Naive thymus-derived CD4-positive, alpha-beta T cell (primary cell): ENCODE measurements at places on chromosomes 16 and 17.

DNA sequence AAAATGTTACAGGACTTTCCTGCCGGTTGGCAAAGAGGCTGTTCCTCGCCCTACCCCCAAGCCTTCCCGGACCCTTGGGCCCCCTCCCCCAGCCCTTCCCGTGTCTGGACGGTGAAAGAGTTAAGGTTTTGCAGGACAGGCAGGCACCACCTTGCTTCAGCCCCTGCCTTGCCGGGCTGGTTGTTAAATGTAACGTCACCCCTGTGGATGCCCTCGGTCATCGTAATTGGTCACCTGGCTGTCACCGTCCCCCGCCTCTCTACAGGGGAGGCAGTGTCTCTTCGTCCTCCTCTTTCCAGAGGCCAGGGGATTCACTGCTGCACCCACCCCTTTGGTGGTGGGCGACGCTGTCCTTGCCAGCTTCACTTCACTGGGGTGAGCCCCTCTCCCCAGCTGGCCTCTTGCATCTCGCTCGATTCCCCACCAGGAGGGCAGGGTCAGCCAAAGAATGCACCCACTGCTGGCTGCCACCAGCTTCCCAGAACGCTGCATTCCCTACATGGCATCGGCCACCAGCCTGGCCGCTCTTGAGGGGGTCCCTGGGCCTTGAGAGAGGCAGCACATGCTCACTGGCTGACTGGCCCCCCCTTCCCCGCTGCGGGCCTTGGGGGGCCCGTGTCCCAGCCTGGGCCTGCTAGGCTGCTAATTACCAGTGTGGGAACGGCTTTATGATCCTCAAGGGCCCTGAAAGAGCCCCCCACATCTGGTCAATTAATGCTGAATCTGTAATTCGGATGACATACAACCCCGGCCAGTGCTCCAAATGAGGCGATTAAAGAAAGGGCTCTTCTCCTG is 25.2 kb upstream of the GSE1 start:
- H3K4me3 ChIP-seq, result no peak overlapping the region
- H3K27ac ChIP-seq, result no peak overlapping the region
- no peaks in the 10 kb centered on the region for H3K4me1 ChIP-seq
- H3K36me3 ChIP-seq, result no peaks in the 10 kb centered on the region
- no peak for DNase-seq

DNA sequence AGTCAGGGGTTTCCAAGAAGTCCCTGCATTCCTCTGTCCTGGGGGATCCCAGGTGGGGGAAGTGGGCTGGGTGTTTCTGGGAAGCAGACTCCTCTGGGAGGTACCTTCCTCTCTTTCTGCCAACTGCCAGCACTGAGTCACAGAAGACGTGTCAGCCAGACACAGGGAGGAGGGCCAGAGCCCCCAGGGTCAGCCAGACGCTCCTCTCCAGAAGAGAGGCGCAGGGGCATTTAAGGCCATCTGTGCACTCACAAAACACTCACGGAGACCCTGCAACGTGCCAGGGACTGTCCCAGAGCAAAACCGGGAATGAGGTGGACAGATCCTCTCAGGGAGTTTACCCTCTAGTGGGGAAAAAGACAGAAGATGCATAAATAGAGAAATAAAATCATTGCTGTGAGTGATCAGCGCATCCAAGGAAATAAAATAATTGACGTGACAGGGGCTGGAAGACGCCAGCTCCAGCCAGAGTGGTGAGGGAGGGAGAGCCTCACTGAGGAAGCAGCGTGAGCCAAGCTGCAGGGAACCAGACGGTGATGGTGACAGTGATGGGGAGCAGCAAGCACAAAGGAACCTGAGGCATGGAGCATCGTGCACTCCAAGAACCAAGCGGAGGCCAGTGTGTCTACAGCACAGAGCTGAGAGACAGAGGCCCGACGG is 105.4 kb downstream of the ZNF423 start:
- H3K27ac ChIP-seq, result no peak overlapping the region
- no peak overlapping the region for H3K4me3 ChIP-seq
- no peak for DNase-seq
- H3K4me1 ChIP-seq, result no peaks in the 10 kb centered on the region
- H3K36me3 ChIP-seq, result no peaks in the 10 kb centered on the region
- no peaks in the 10 kb centered on the region for H3K27me3 ChIP-seq

DNA sequence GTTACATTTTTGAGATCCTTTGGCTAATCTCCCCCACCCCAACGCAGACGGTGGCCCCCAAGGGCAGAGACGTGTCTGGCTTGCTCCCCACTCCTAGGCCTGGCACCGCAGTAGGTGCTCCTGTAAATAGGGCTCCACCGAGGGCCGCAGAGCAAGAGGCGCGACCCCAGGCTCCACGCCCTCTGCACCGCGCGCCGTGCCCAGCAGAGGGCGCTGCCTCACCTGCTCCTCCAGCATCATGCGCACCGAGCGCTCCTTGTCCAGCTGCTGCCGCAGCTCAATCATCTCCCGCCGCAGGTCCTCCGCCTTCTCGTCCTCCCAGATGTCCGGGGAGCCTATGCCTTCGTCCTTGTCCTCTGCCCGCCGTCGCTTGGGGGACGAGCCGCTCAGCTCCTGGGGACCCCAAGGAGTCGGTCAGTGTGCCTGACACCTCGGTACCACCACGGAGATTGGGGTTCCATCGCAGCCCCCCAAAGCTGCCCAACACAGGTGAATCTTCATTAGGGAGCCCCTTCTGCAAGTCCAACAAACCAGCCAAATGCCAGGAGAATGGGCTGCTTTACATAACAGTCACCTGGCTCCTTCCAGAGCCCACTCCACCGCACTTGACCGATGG is 11.2 kb downstream of the TFAP4 start:
- H3K27ac ChIP-seq, result no peak overlapping the region
- H3K4me3 ChIP-seq, result no peak overlapping the region
- H3K27me3 ChIP-seq, result no peaks in the 10 kb centered on the region
- no peak for DNase-seq
- peaks cover 14% of the 10 kb centered on the region for H3K36me3 ChIP-seq

- H3K4me3 ChIP-seq, result no peak overlapping the region
- no peaks in the 10 kb centered on the region for H3K27me3 ChIP-seq
- H3K27ac ChIP-seq, result peak overlapping the region; percentile 16
- no peak for DNase-seq
Observed at GRCh38 chr16:57060323-57061083, 31.9 kb upstream of the CPNE2 start.

GRCh38 chr17:30824356-30825145 is at the start of gene CRLF3:
TSS of gene CRLF3 (minus strand) at chr17:30824692. CDS start at chr17:30824651, 41 bp downstream.
- H3K4me1 ChIP-seq, result peaks cover 23% of the 10 kb centered on the region
- no peaks in the 10 kb centered on the region for H3K36me3 ChIP-seq
- peak within 1 kb of the TSS; percentile 62 for H3K4me3 ChIP-seq
- H3K27ac ChIP-seq, result peak within 1 kb of the TSS; percentile 91
- peak; percentile 92 for DNase-seq

DNA sequence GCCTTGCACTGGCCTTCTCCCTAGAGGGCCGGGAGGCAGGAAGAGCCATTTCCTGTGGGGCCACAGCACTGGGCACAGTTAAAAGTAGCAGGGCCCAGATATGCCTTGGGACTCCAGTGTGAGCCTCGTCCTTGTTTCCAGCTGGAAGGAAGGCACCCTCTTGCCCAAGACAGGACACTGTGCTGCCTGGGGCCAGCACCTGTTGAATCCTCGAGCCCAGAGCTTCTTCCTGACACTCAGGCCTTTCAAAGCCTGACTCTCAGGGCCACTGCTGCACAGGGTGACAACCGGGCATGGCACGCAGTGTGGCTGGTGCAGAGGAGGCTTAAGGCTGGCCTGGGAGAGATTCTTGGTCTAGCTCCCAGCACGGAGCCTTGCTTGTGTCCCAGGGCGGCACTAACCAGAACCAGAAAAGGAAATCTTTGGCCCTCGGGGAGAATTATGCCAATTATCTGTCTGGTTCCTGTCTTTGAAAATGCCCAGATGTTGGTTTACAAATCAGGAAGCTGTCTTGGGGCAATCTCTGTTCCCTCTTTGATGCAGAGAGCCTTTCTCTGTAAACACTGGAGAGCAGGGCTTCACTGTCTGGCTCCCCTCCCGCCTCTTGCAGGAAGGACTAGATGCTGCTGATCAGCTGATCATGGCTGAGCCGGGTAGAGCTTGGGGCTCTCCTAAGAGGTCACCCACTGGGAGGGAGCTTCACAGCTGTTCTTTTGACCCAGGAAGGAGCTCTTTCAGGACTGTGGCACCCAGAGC is 11.1 kb downstream of the LDHD start:
- no peaks in the 10 kb centered on the region for H3K27me3 ChIP-seq
- no peak for DNase-seq
- H3K36me3 ChIP-seq, result no peaks in the 10 kb centered on the region

GRCh38 chr17:1730326-1731193 is 6.1 kb downstream of the WDR81 start:
- no peaks in the 10 kb centered on the region for H3K27me3 ChIP-seq
- no peak overlapping the region for H3K4me3 ChIP-seq

DNA sequence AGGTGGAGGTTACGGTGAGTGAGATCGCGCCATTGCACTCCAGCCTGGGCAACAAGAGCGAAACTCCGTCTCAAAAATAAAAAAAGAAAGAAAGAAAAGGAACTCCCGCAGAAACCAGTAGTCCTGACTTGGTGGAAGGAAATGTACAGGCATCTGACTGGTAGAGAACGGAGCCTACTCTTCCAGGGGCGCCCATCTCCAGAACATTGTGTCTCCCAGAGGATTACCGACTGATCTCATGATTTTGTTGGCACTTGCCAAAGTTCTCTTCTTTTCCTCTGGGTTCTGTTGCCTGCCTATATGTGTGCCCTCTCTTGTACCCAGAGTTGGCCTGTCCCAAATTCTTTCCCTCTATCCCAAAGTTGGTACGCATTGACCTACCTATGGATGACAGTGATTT is 24.2 kb downstream of the DDX19A start:
- no peak overlapping the region for H3K27ac ChIP-seq
- no peaks in the 10 kb centered on the region for H3K27me3 ChIP-seq
- H3K36me3 ChIP-seq, result no peaks in the 10 kb centered on the region
- H3K4me1 ChIP-seq, result no peaks in the 10 kb centered on the region

GRCh38 chr16:83247767-83248372 is 559.9 kb upstream of the HSBP1 start:
- no peaks in the 10 kb centered on the region for H3K4me1 ChIP-seq
- H3K27ac ChIP-seq, result no peak overlapping the region
- H3K36me3 ChIP-seq, result no peaks in the 10 kb centered on the region
- DNase-seq, result no peak

- H3K27me3 ChIP-seq, result peaks cover 3% of the 10 kb centered on the region
- H3K4me1 ChIP-seq, result no peaks in the 10 kb centered on the region
- H3K4me3 ChIP-seq, result no peak overlapping the region
- no peaks in the 10 kb centered on the region for H3K36me3 ChIP-seq
Observed at GRCh38 chr16:5575646-5576245, 478.2 kb upstream of the EEF2KMT start.
